ENCODE measurements at places on chromosomes 7 and 10.

DNA sequence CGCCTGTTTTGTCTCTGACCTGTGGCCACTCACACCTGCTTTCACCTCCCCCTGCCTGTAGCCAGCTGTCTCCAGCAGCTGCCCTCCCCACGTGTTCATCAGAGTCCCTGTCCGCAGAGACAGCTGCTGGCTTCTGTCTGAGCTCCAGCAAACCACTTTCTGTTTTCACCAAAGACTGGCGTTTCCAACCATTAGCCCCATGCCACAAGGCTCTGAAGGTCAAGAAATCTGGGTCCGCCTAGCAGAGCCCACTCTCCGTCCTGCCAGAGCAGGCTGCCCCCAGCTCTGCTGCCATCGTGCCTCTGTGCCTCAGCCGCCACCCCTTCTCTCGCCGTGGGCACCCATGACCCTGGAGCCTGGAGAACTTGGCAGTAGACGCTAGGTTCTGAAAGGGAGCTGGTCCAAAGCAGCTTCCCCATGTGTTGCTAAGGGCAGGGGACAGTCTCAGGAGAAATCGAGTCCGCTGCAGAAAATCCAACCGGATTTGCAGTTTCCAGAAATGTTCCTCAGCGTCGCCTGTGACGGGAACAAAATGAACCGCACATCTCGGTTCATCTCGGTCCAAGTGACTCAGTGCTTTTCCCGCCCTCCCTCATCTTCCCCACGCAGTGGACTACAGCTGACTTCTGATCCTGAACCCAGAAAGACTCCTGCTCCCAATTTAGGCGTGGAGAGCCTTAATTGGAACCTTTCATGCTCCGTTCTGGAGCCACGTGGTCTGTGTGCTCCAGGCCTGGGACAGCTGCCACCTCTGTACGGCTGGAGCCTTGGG, 28.0 kb downstream of the TMEM120A start:
- DNase-seq: no peak

- DNase-seq: no peak
Observed at GRCh38 chr7:120600607-120601006, 257.3 kb downstream of the TSPAN12 start.

DNA sequence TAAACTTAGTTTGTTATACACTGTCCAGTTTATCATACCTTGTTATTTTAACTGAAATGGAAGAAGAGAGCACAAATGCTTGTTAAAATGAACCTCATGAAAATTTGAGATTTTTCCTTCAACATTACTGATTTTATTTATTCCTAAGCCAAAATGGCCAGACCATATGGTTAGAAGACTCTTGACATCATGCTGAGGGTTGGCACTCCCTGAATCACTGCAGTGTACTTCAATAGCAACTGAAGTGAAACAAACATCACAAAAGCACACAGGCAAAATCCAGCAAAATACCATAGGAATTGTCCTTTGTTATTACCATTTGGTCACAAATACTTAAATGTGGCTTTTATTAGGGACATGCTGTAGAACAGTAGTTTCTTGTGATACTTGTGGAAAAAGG, 347.8 kb downstream of the NXPH1 start:
- no peak for DNase-seq

DNA sequence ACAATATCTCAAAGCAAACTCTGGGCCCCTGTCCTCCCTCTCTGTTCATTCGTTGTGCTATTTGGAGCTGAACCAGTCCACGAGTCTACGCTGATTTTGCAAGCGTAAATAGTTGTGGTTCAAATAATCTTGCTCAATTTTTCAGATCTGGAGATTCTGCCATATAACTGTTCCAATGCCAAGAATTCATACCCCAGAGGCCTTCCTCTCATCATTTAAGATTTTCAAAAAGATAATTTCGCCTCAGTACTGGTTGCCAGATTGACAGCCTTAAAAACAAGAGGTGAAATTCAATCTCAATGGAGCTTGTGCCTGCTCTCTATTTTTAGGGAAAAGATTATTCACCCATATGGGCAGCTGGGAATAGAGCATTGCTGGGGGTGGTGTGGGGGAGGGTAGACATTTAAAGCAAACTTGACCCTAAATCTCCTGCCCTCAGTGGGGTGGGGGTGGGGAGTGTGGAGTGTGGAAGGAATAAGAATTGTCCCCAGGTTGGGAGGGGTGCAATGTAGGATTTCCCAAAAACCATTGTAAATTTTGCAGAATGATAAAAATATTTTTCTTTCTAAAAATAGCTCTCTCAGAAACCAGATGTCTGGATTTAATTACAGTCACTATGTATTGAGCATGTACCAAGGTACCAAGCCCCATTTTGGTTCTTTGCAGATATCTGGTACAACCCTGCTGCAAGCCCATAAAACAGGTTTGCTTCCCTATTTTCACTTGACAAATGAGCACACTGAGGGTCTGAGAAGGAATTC, 104.7 kb upstream of the EEPD1 start:
- DNase-seq: peak; percentile 89

DNA sequence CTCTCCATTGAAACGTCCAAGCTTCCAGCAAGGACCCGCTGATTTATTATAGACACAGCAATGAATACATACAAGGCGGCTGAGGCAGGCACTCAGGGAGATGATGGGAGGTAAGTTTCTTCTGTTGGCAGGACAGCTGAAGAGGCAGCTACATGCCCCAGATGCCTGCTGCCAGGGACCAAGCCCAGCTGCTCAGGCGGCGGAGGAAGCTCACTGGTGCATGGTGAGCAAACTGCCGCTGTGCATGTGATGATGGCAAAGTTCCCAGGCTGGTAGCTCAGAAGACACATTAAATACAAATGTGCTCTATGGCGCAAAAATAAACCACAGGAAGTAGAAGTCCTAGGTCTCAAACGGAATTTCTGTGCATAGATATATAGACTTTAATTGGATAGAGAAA, 2.3 kb downstream of the DNTT start:
- DNase-seq: no peak

- DNase-seq: no peak
Observed at GRCh38 chr7:22296916-22297315, 60.0 kb downstream of the RAPGEF5 start.

- no peak for DNase-seq
Observed at GRCh38 chr7:101564778-101565211, 64.3 kb downstream of the MYL10 start.

- DNase-seq: peak; percentile 45
Observed at GRCh38 chr10:89029181-89029580, 38.6 kb downstream of the FAS start.

DNA sequence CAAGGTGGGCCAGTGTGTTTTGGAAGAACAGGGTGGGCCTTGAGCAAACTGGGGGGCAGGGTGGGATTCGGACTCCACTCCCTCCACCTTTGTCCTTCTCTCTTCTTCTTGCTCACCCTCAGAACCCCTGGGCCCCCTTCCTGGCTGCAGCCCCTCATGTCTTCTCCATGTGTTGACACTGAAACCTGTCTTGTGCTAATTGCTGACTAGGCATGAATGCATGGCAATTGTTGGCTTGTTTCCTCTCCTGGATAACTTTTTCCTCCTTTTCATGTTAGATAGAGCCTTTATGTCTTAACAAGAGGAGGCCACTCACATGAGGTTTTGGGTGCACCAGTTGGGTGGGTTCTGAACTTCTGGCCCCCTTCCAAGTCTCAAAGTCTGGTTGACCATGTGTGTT, 181.6 kb upstream of the MKI67 start:
- no peak for DNase-seq

- no peak for DNase-seq
Observed at GRCh38 chr7:72785166-72785955, 42.6 kb downstream of the TYW1B start.

- DNase-seq: no peak
Observed at GRCh38 chr10:49748006-49748405, 14.1 kb downstream of the OGDHL start.

DNA sequence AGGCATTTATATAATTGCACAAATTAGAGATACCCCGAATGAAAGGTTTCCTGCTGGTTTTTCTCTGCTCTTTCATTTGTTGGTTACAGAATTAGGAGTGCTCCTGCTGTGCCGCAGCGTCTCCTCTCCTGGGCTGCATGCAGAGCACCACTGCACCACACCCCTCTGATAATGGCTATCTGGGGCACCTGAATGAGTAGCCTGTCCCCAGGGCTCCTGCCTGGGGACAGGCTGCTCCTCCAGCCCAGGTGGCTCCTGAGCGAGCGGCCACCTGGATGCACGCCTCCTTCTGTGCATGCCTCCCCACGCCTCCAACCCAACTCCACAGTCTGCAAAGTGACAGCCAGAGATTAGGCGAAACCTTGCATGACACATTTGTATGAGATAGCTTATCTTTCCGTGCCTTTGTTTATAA, 242.6 kb upstream of the FZD8 start:
- DNase-seq: no peak

GRCh38 chr7:149799397-149800168, 26.2 kb upstream of the ZNF467 start:
- peak; percentile 12 for DNase-seq

GRCh38 chr7:27073076-27073475, 22.7 kb downstream of the HOXA1 start:
- DNase-seq: no peak

GRCh38 chr7:17674166-17674942, 265.9 kb downstream of the SNX13 start:
- no peak for DNase-seq

- DNase-seq: peak; percentile 22
Observed at GRCh38 chr7:17802056-17802455, 138.2 kb downstream of the SNX13 start.

DNA sequence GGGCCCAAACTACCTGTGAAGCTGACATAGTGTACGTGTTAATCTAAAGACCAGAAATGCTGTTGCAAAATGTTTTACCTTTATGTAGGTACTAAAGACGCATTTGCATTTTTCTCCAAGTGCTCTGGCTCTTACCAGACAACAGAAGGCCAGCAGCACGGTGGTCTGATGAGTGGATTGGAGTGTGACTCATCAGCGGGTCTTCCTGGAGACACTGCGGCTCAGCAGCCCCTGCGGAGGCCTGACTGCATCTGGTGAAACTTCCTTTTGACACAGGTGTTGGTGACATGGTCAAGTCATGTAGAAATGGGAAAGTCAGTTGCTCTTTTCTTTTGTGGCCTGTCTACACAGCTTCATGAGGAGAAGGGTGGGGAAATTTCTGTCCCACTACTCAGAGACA, 723.6 kb downstream of the INHBA start:
- DNase-seq: no peak

- peak; percentile 82 for DNase-seq
Observed at GRCh38 chr10:70652761-70653657, 19.3 kb upstream of the ADAMTS14 start.

GRCh38 chr7:17342756-17343155, 44.3 kb downstream of the AHR start:
- DNase-seq: no peak

- peak; percentile 61 for DNase-seq
Observed at GRCh38 chr7:157337316-157338149, 729 bp downstream of the DNAJB6 start.

GRCh38 chr10:80108576-80109239, 23.8 kb upstream of the PLAC9 start:
- no peak for DNase-seq

- DNase-seq: peak; percentile 91
Observed at GRCh38 chr10:99854860-99855259, 72.4 kb downstream of the ABCC2 start.

DNA sequence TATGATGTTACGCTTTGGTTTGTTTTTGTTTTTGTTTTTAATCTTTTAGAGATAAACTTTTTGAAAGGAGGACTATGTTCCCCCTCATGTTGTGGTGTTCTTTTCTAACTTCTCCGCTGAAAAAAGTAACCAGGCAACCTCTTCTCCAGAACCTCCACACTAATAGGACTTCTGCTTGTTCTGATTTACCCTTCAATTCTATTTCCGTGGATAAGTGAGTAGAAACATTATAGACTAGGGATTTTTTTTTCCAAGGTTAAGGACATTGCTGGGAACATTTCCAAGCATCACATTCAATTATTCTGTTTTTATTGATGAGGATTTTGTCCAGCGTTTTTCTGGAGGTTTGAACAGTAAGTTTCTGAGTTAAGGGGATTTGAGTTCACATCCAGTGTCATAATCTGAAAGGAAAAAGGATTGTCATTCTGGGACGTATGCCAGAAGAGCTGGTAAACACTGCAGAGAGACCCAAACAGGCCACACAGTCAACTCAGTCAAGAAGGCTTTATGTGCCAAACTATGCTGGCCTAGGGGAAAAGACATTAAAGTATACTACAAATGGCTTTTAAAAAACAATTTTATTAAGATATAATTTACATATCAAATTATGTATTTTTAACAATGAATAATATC, 28.3 kb upstream of the RALA start:
- DNase-seq: peak; percentile 85

GRCh38 chr10:72886621-72887020, 6.9 kb upstream of the OIT3 start:
- peak; percentile 10 for DNase-seq

DNA sequence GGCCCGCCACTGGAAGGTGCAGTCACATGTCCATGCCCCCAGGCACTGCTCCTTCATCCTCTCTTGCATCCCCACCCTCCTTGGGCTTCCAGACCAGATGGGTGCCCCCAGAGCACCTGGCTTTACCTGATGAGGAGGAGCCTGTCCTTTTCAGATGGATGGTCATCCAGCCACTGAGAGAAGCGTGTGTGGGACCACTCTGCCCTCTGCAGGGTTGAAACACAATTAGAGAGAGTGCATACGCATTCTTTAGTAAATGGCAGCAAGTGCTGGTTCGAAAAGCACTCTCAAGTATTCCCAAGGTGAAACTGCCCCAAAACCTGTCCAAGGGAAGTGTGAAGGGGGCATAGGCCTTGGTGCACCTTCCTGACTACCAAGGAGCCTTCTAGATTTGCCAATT, 41.6 kb downstream of the HBP1 start:
- DNase-seq: no peak

- no peak for DNase-seq
Observed at GRCh38 chr7:100887516-100888290, 1.8 kb downstream of the UFSP1 start.

GRCh38 chr7:150514748-150515222, at the start of gene GIMAP7:
TSS of gene GIMAP7 (plus strand) at chr7:150514872. CDS start at chr7:150519975, 5,103 bp downstream.
- no peak for DNase-seq

- no peak for DNase-seq
Observed at GRCh38 chr10:124696446-124697392, 47.5 kb downstream of the FAM53B start.

DNA sequence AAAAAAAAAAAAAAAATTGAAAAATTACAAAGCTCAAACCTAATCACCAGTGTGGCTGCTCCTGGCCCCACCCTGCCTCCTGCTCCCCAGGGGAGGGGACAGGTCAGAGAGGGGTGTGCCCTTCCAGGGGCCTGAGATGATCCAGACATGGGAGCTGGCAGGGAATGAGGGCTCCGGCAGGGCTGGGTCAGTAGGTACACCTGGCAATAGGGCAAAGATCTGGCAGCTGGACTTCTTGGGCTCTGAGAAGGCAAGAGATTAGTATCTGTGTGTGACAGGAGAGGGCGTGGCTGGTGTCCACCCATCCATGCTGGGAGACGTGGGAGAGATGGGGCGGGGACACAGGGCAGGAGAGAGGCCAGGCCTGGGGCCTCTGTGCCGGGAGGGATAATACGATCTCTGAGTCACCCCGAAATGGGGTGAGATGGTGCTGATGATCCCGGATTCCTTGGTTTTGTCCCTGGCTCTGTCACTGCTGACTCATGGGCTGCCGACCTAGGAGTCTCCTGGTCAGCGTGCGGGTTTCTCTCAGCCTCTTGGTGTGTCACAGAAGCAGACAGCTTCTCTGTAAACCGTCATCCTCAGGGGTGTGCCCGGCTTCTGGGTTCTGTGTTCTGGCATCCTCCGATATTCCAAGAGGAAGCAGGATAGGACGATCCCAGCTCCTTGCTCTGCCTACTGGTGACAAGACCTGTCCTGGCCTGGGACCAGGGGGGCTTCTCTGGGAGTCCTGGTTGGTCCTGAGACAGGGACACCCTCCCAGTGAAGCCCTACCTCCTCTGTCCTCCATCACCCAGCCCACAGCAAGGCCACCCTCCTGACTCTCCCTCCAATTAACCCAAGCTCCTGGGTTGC, 8.2 kb upstream of the CLDN4 start:
- peak; percentile 66 for DNase-seq
